ENCODE measurements at places on chromosomes 2 and 18.

DNA sequence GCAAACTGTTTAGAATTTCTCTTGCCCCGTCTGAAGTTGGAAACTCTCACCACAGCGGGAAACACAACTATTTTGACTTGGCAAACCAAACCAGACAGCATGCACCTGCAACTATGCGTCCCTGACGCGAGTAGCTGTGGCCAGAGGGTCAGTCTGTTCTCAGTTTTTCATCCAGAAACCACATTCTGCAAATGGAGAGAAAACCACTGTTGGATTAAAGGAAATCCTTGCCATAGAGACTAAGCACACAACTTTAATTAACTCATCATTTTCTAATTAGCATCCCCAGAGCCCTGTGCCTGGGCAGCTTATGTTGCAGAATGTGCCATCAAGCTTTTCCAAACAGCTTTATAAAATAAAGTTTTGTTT is 415.7 kb upstream of the TCF4 start:
- no peak for DNase-seq

DNA sequence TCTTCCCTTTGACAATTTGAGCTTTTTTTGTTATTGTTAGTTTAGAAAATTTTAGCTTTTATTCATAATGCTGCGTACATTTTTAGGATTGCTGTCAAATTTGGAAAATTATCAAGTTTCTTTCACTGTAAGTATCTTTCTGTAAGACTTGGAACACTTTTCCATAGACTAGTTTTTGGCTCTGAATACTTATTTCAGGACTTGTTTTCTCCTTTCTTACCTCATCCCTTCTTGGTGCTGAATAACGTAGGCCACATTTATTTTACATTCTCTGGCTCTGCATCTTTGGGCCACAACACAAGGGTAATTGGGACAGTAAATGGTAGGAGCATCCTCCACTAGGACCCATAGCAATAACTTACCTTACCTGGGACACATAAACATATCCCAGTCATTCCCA is 85.1 kb downstream of the CCDC85A start:
- DNase-seq, result no peak

DNA sequence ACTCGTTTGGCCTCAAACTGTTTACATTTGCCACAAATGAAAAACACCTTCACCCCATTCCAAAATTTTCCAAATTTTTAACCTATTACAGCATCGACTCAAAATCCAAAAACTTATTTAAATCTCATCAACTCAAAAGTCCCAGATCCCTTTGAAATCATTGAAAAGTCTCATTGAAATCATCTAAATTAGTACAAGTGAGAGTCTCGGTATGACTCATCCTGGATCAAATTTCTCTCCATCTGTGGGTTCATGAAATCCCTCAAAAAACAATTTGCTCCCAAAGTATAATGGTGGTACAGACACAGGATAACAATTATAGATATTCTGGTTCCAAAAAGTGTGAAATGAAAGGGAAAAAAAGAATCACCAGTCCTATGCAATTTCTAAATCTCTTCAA is 65.1 kb downstream of the LRP1B start:
- no peak for DNase-seq

GRCh38 chr2:33598561-33599174 is 431 bp downstream of the FAM98A start:
- DNase-seq, result peak; percentile 61

- no peak for DNase-seq
These were observed 602.9 kb downstream of the NYAP2 start for GRCh38 chr2:226002438-226002837.

DNA sequence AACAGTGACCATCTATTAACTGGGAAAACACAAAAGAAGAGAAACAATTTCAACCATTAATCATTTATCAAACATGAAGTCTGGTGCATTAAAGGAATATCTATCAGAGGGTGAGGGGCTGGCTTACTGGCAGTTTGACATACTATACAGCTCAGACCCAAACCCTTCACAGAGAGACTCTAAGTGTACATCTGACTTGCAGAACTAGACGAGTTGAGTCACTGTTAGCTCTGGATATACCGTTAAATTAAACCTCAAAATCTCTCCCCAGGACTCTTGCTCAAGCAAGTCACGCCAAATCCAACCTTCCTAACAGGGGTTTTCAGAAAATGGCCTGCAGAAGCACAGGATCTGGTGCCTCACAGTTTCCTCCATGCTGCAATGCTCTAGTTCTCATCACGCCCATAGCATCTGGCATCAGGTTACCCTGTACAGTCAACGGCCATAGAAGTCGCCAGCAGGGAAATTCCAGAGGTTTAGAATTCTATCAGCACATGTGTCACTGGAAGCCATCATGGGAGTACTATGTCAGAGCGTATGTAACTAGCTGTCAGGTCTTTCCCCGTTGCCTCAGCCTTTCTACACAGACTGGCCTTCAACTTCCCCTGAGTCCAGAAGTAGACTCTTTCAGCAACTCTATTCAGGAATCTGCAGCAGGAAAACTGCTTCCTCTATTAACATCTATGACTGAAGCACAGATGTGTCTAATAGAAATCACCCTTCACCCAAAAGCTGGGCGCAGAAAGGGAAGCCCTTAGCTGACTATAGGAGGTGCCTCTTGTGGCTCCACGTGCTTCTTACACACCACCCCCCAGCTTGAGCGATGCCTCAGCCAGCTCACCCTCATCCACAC is 9.3 kb downstream of the TGOLN2 start:
- no peak for DNase-seq

DNA sequence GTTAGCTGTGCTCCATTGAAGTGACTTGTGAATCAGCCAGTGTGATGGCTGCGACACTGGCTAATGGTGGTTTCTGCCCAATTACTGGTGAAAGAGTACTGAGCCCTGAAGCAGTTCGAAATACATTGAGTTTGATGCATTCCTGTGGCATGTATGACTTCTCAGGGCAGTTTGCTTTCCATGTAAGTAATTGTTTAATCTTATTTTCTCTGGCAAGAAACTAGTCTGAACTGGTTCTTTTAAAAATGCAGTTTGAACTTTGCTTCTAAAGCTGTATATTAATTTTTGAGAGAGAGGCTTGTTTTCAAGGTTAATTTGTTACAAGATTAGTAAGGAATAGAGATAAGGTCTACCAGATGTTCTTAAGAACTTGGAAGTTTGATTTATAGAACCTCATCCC is 46.7 kb downstream of the GLS start:
- no peak for DNase-seq

DNA sequence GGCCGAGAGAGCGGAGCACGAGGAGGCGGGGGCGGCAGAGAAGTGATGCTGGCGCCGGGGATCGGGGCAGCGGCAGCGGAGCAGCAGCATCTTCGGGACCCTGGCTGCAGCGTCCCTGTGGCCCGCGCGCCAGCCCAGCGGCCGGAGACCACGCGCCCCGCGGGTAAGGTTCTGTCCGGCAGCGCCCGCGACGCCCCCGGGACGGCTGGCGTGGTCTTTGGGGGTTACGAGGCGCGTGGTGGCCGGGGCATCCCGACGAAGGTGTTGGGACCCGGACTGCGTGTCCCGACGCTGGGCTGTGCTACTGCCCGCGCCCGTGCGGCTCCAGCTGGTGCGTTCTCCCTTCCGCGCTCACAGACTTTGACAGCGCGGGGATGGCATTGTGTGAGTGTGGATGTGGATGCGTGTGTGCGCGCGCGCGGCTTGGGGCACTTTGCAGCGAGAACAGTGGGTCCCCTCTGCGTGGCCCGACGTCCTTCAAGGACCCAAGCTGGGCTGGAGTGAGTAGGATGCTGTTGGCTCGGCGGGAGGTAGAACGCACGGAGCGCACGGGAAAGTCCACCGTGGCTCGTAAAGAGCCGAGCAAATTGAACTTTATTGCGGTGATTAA is 405.0 kb downstream of the XIRP2 start:
- DNase-seq, result peak; percentile 18

- no peak for DNase-seq
These were observed 31.4 kb downstream of the ATOH8 start for GRCh38 chr2:85785027-85785822.

DNA sequence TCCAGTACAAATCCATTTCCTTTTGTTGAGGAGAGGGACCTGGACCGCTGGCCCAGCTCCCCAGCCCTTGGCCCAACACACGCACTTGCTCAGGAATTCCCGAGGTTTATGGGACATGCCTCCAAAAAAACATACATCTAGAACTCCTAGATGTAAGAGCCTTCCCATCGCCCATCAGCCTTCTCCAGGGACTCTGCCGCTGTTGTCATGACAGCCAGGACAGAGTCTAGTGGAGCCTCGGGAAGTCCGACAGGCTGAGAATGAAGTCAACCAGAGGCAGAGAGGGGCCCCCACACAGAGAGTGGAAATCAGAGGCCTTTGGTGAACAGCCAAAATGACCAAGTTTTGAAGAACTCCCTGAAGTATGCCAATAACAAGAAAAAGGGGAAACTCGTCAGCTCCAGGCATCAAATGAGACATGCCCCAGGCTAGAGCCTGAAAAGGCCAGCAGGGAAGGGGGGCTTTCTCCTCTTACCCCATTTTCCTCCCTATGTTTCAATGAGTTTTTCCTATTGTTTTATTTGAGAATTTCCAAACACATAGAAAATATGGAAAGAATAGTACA is 43.2 kb upstream of the CAB39 start:
- no peak for DNase-seq

GRCh38 chr2:107530046-107530445 is 296.6 kb upstream of the RGPD4 start:
- no peak for DNase-seq

- no peak for DNase-seq
These were observed 432.4 kb upstream of the MYT1L start for GRCh38 chr2:2763351-2764000.

DNA sequence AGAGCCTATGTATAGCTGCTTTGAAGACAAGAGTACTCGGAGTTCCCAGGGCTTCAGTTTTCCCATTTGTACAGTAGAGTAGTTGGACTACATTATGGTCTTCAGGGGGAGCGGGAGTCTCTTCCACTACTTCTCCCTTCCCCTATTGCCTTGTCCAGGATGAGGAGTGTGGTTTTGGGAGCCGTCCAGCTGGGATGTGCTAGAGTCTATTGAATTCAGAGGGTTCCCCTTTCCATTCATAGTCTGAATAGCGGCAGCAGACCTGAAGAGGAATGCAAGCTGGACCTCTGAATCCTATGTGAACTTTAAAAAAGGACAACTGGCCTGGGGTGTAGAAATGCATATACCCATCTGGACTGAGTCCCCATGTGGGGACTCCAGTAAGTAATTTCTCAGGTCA is 43.5 kb upstream of the EPG5 start:
- no peak for DNase-seq

DNA sequence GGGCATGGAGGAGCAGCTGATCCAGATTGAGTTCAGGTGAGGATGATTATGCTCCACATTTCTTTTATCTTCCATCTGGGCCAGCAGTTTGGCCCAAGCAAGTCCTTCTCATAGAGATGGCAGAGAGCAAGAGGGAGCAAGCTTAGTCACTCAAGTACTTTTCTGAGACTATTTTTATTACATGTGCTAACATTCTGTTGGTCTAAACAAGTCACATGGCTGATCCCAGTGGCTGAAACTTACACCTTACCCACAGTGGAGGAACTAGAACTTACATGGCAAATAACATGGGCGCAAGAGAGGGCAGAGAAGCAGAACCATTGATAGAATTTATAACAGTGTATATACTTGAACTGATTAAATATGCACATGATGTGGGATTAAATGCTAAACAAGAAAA is 105.7 kb downstream of the KYNU start:
- DNase-seq, result no peak

- peak; percentile 92 for DNase-seq
These were observed at the start of gene MERTK for GRCh38 chr2:111897924-111898702. Gene MERTK (plus strand): TSS chr2:111898607. CDS start chr2:111898736, 129 bp downstream.

DNA sequence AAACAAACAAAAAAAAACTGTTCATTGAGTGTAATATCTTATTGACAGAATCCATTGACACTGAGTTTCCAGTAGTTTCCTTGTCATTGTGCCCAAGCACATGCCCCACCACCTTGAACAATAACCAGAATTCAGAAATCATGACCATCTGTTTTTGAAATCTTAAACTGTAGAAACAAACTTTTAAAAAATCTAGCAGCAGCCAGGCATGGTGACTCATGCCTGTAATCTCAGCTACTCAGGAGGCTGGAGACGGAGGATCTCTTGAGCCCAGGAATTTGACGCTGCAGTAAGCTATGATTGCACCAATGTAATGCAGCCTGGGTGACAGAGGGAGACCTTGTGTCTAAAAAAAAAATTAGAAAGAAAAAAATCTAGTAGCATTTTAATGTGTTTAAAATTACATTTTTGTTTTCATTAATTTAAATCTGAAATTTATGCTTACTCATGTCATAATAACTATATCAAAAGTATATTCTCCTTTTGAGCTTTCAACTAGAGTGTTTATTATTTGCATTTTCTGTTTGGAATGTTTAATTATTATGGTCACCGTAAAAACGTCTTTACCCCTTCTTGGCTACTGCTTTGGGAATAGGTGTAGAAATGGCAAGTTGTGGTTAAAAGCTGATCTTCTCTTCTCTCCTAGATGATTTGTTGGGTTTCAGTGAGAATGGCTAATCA is 25.2 kb upstream of the STON1 start:
- DNase-seq, result peak; percentile 44

- no peak for DNase-seq
These were observed 41.1 kb downstream of the SOWAHC start for GRCh38 chr2:109655287-109655686.

GRCh38 chr18:63763831-63764600 is 11.2 kb upstream of the SERPINB7 start:
- DNase-seq, result no peak

GRCh38 chr2:45843136-45843535 is 191.7 kb downstream of the PRKCE start:
- DNase-seq, result no peak

DNA sequence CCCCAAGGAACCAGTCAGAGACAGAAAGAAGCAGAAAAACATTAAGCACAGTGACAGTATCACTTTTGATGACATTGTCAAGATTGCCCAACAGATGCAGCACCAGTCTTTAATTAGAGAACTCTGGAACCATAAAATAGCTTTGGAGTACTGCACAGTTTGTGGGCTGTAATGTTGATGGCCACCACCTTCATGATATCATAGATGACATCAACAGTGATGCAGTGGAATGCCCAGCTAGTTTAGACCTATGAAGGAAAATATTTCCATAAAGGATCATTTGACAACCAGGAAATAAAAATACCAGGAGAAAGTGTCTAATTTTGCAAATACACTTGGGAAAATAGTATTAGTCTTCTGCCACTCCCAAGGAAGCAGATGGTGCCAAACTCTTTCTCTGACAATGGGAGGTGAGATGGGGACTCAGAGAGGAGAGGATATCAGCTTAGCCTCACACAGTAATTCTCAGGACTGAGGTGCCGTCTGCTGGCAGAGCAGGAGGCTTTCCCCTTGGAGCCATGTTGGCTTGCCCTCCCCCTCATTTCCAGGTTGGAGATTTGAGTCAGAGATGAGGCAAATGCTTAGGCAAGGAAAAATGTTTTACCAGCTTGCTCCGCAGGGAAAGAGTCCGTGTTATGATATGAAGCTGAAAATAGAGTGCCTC is 107.5 kb upstream of the CELF4 start:
- DNase-seq, result no peak

GRCh38 chr2:64876137-64876647 is 113.0 kb upstream of the SLC1A4 start:
- DNase-seq, result peak; percentile 77
